ENCODE measurements at places on chromosomes 12 and 14.

DNA sequence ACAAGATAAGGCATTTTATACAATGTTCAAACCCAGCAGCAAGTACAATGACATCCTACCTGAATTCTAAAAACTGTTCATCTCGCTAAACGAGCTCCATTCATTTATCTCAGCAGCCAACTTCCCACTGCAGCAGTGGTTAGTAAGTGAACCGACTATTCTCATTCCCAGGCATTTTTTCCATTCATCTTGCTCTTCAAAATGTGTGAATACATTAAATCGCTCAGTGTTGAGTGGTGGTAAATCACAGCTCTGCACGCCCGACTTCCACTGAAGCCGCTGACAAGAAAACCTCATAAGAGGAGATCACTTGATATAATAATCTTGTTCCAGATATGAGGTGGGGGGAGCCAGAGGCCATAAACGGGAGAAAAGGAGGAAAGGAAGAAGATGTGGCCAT, 746.2 kb upstream of the USP15 start:
- DNase-seq: no peak

DNA sequence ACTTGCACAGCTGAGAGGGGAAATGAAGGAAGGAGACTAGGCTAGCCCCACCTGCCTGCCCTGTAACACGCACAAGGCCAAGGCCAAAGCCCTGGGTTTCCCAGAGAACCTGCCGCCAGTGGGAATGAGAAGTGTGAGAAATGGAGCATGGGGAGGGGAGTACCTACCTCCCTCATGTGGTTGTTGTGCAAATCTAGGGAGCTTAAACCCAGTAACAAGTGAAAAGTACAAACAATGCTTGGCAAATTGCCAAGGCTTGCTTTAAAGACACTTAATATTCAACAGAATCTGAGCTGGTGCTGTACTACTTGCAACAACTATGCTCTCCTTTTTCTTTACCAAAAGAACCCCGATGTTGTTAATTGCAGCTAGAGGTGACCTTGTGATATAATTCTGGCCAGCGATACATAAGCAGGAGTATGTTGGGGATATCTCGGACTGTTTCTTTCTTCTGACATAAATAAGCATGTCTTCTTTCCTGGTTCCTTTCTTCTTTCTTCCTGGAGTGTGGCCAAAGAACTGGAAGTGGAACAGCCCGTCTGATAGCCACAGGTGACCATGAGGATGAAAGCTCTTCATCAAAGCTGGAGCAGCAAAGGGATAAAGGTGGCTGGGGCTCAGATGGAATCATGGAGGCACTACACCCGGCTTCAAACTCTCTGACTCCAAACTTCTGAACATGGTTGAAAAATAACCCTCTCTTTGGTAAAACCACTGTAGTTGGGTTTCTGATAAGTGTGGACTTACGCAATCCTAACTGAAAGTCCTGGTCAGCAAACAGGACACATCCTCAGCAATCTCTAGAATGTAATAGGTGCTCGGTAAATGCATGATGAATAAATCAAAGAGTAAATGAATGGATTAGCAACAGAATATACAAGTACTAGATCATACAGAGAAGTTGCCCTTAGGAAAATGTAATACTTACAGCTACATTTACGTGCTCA, 207.9 kb downstream of the NUAK1 start:
- no peak for DNase-seq

GRCh38 chr12:117580015-117580717, 218.7 kb upstream of the NOS1 start:
- no peak for DNase-seq

DNA sequence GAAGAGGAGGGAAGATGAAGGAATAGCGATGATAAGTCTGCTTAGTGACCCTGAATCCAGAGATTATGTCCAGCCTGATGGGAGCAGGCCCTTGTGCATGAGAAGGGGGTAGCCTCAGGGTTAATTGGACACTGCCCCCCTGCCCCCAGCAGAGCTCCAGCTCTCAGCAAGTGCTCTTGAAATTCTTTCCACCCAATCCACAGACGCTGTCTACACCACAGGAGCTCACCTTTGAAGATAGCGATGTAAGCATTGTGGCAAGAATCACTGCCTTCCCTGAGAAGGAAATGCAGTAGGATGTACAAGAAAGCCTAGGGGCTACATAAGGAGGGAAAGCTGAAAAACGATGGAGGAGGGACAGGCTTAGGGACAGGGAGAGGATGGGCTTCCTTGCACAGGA, 39.4 kb downstream of the CRACR2A start:
- no peak for DNase-seq

DNA sequence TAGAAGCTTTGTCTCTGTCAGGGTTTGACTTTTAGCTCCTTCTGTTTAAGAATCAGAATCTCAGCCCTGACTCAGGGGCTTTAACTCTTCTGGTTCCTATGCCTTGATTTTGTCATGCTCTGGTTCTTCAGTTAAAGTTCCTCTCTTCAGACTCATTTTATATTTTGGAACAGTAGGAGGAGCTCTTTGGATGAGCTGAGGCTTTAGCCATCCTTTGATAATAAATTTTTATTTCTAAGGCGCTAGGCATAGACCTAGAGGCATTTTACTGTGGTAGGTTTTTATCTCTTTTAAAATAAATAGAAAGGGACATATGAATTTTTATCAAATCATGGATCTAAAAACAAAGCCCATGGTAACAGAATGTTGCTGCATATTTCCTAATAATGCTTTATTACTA, 51.7 kb downstream of the ATP23 start:
- no peak for DNase-seq

DNA sequence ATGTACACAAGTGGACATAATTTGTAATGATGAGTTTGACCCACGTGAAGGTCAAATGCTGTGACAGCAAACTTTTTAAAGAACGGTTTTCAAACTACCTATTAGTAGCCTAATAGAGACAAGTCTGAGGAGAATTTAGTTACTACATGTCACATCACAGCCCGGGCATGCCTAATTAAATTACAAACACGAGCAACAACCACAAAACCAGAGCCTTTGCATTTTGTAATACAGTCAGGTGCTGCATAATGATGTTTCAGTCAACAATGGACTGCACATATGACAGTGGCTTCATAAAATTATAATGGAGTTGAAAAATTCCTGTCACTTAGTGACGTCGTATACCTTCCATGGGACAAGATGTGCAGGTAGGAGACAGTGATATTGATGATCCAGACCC, 274.5 kb downstream of the DACT1 start:
- no peak for DNase-seq

DNA sequence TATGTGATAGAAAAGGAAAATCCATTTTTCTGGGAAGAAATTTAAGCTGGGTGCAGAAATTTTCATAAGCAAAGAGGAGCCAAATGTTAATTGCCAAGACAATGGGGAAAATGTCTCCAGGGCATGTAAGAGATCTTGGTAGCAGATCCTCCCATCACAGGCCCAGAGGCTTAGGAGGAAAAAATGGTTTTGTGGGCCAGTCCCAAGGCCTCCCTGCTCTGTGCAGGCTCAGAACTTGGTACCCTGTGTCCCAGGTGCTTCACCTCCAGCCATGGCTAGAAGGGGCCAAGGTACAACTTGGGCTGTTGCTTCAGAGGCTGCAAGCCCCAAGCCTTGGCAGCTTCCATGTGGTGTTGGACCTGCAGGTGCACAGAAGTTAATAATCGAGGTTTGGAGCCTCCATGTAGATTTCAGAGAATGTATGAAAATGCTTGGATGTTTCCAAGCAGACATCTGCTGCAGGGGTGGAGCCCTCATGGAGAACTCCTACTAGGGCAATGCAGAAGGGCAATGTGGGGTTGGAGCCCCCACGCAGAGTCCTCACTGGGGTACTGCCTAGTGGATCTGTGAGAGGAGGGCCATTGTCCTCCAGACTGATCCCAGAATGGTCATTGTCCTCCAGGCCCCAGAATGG, 77.7 kb upstream of the ATP2B1 start:
- DNase-seq: no peak

DNA sequence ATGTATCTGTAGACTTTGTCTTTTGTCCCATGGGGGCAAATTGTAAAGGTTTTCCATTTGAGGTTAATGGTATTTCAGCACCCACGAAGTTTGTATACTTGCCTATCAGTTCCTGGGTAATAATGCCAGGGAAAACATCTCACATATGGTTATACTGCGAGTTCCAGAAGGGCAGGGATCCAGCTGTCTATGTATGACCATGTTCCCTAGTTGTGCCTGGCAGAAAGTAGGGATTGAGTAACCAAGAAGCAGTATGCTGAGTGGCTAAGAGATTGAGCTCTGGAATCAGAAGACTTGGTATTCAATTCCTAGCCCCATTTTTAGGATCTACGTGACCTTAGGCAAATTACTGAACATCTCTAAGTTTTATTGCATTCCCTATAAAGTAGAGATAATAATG, 173.2 kb upstream of the PWP1 start:
- DNase-seq: no peak

DNA sequence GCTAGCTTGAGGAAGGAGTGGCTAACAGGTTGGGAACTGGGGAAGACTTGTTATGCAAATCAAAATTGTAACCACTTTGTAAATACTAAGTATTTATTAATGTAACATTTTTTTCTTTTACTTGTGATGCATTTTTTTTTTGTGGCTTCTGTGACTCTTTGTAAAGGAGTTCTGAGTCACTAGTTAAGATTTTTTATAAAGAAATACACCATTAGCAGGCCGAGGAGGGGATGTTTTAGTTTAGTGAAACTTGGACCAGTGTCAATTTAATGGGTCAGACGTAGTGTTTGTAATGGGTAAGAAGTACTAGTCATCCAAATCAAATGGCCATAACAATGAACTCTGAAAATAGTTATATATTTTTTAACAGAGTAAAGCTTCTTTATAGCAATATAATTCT, 43.1 kb downstream of the AKAP6 start:
- no peak for DNase-seq

DNA sequence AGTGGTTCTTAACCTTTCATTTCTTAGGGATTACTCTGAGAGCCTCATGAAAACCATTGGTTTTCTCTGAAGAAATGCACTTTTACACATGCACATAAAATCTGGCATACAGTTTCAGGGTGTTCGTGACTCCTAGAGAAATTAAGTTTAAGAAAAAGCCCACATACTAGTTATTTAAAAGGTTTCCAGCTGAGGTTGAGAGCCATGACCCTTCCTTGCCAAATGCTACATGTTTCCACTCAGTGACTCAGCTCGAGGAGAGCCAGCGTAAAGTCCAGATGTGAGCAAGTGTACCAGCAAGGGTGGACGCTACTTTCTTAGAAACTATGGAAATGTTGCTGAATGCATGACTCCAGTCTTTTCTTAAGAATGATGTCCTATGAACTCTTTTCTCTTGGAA, 42.7 kb upstream of the FLRT2 start:
- DNase-seq: no peak

- DNase-seq: no peak
Measured at GRCh38 chr12:46617167-46617566, 208.6 kb downstream of the SLC38A4 start.

- DNase-seq: no peak
Measured at GRCh38 chr14:20578325-20578724, 9.5 kb downstream of the RNASE11 start.

- no peak for DNase-seq
Measured at GRCh38 chr14:90758959-90759358, 57.3 kb downstream of the TTC7B start.

DNA sequence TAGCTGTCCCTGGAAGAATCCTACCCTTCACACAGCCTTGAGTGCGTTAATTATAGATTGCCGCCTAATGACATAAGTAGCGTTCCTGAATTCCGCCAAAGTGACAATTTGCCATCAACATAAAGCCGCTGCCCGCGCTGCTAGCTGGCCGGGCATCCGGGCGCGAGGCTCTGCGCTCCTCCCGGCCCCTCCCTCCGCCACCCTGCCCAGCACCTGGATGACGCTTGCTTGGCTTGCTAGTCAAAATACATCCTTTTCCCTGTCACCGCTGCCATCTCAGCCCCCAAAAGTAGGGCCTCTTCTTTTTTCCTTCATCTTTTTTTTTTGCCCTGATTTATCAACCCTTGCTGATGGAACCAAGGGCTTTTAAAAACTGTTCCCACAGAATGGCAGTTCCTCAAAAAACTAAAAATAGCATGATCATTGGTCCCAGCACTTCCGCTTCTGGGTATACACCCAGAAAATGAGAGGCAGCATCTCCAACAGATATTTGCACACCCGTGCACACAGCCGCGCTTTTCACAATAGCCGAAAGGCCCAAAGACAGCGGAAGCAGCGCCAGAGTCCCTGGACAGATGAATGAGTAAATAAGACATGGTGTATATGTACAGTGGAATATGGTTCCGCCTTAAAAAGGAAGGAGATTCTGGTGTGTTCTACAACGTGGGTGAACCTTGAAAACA, 235.2 kb downstream of the BCL11B start:
- DNase-seq: no peak

- DNase-seq: peak; percentile 84
Measured at GRCh38 chr14:91228112-91229004, 16.1 kb downstream of the GPR68 start.

DNA sequence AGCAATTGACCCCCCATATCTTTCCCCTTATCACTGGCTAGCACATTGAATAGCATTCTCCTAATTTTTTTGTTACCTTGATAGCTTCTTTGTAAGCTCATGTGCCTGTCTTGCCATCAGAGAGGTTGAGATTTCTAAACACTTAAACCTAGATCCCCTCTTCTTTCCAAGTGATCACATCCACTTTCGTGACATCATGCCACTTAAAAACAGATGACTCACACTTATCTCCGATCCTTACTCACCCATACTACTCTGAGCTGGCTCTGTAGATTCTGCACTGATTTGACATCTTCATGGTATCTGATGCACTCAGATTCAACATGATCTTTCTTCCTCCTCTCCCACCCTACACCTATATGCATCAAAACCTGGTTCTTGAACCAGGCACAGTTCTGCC, 10.5 kb downstream of the GPR137C start:
- DNase-seq: no peak

DNA sequence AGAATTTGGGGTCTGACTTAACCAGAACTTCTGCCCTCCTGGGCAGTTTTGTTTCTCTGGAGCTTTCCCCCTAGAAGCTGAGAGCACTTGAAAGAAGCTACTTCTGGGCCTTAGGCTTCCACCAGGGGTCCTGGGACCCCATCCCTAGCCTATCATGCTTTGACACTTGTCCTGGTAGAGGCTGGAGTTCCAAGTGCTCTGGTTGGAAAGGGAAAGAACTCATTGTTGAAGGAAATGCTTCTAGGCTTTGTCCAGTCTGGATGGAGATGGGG, 1.4 kb upstream of the COL2A1 start:
- no peak for DNase-seq

GRCh38 chr12:75207338-75208083, 2.1 kb downstream of the KCNC2 start:
- no peak for DNase-seq

DNA sequence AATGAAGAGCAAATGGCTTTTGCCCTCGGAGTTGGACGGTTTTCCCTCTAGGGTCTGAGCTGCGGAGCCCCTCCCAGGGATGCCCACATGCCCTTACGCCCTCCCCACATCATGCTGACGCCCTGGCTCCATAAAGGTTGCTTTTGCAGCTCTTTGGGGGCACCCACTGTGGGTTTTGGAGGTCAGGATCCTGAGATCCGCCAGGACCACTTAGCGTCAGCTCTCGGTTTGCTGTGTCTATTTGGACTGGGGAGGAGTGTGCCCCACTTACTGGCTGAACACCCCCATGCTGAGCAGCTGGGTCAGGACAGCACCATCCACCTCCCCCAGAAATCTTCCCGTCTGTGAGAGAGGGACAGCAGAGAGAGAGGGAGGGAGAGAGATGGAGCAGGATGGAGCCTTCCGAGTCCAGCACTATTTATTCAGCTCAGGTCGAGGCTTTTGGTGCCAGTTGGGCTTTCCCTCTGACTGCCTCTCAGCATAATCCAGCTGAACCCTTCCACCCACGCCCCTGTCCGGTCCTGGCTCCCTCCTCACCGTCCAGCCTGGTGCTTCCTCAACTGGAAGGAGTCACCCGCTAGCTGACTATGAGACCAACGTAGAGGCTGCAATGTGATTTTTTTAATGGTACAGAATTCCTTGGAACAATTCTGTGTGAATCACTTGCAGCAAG, 18.9 kb upstream of the LRTM2 start:
- no peak for DNase-seq

- no peak for DNase-seq
Measured at GRCh38 chr14:83712418-83713129, 1817.4 kb upstream of the FLRT2 start.
